MG63 (cell line): ENCODE measurements at places on chromosomes 1 and 21. TPM values are rescaled to one million over a fixed set of nuclear protein-coding genes. Genes with fewer than 3 reads are reported as not detected.

KHDC4 gene
- total RNA-seq, result 26.0 and 32.1 TPM in 2 replicates

EXO1 gene
- 28.5 and 40.7 TPM in 2 replicates for total RNA-seq

S100A2 gene
- total RNA-seq, result 29.6 and 34.8 TPM in 2 replicates

DCST1 gene
- not detected in 2 replicates for total RNA-seq

ATP1A2 gene
- not detected in 2 replicates for total RNA-seq

KRTAP12-2 gene
- total RNA-seq, result not detected in 2 replicates

NPHS2 gene
- total RNA-seq, result not detected in 2 replicates

OPRD1 gene
- total RNA-seq, result under 0.01 and 0.05 TPM in 2 replicates

RGS1 gene
- total RNA-seq, result 0.62 TPM in 1 of 2 replicates, not detected in the other

GPR25 gene
- not detected in 2 replicates for total RNA-seq

FYB2 gene
- not detected in 2 replicates for total RNA-seq

BARHL2 gene
- not detected in 2 replicates for total RNA-seq

AGBL4 gene
- total RNA-seq, result not detected in 2 replicates

TNFRSF4 gene
- total RNA-seq, result not detected in 2 replicates

PIGM gene
- 4.1 and 4.6 TPM in 2 replicates for total RNA-seq

RRP1 gene
- total RNA-seq, result 72.4 and 109 TPM in 2 replicates

PKLR gene
- total RNA-seq, result not detected in 2 replicates

B3GALT5 gene
- total RNA-seq, result 0.02 and 0.10 TPM in 2 replicates

CRYBG2 gene
- total RNA-seq, result not detected in 2 replicates

LRRC38 gene
- not detected in 2 replicates for total RNA-seq
